ENCODE measurements at places on chromosomes 2 and 18.

DNA sequence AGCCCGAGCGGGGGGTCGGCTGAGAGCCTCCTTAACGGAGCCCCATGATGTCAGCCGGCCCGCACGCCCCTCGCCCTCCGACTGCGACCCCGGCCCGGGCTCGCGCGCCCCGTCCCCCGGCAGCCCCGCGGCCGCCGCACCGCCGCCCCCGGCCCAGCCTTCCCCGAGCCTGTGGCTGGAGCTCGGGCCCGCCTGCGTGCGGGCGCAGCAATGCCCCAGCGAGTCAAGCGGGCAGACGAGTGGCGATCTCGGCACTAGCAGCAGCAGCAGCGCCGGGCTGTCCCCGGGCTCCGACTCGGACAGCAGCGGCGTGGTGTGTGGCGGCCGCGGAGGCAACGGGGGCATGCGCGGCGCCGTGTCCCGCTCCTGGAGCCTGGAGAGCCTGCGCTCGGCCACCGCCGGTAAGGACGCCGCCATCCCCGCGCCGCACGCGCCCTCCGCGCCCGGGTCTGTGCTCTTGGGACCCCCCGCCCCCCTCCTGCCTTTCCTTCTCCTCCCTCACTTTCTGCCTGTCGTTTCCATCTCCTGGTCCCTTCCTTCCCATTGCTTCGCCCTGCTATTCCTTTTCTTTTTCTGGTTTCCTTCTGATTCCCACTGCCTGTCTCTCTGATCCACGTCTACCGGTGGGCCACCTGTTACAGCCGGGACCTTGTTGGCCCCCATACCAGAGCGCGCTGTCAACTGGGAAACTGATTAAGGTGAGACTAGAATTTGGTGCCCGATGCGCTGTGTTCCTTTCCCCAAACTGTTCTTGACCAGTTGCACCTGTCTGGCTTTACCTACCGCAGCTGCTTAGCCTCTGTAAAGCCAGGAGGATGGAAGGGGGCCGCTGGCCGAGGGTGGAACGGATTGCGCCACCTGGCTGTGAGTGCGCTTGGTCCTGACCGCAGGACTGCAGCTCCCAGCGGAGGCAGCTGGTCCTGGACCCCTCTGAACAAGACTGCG is 127.4 kb downstream of the ARHGEF4 start:
- no peak for DNase-seq

DNA sequence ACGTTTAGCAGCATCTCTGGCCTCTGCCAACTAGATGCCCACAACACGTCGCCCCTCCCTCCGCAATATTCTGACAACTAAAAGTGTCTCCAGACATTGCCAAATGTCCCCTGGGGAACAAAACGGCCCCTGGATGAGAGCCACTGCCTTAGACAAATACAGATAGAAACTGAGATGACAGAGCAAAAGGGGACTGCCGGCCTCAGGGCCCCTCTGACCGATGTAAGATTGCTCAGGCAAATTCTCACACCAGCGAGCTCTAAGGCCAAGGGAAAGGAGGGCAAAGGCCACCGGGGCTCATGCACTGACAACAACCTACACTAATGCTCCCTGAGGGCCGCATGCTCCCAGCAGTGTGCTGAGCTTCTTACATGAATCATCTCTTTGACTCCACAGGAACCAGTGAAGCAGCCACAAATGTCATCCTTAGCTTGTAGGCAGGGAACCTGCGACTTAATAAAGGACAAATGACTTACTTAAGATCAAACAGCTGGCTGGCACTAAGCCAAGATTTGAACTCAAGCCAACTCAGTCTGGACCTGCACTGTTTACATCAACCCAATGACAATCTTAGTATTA is 228.5 kb downstream of the TTC32 start:
- DNase-seq: no peak

DNA sequence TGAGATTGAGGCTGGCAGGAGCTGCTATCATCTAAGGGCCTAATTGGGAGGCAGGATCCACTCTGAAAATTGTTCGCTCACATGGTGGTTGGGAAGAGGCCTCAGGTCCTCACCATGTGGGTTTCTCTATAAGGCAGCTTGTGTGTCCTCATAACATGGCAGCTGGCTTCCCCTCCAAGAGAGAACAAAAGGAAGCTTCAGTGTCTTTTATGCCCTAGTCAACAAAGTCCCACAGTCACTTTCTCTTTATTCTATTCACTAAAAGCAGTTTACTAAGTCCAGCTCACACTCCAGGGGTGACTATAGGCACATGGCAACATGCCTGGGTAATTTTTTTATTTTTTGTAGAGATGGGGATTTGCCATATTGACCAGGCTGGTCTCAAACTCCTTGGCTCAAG is 5.8 kb upstream of the ITGAV start:
- DNase-seq: no peak

DNA sequence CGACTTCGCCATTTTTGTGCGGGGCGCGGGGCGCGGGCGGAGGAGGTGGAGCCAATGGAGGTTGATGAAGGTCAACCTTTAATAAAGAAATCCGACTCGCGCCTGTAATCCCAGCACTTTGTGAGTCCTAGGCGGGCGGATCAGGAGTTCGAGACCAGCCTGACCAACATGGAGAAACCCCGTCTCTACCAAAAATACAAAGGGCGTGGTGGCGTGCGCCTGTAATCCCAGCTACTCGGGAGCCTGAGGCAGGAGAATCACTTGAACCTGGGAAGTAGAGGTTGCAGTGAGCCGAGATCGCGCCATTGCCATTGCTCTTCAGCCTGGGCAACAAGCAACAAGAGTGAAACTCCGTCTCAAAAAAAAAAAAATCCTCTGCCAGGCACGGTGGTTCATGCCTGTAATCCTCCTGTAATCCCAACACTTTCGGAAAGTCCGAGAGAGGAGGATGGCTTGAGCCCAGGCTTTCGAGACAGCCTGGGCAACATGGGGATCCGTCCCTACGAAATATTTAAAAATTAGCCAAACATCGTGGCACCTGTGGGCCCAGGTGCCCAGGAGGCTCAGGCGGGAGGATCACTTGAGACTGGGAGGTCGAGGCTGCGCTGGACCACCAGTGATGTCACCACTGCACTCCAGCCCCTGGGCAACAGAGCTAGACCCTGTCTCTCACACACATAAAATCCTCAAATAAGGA is 493 bp upstream of the PREB start:
- DNase-seq: no peak

DNA sequence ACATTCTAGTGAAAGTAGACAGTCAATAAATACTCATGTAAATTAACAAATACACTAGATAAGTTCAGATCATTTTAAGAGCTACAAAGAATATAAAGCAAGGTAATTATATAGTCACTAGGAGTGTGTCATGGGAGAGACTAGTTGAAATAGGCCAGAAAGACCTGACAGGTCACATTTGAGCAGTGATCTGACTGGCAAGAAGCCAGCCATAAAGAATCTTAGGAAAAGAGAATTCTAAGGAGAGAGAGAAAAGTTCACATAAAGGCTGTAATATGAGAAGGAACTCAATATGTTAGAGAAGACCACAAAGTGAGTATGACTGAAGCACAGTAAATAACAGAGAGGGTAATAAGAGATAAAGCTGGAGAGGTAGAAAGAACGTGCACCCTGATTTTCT is 31.2 kb downstream of the VSNL1 start:
- no peak for DNase-seq

- DNase-seq: peak; percentile 19
These were observed 291.2 kb upstream of the DDX18 start for GRCh38 chr2:117523267-117523666.

DNA sequence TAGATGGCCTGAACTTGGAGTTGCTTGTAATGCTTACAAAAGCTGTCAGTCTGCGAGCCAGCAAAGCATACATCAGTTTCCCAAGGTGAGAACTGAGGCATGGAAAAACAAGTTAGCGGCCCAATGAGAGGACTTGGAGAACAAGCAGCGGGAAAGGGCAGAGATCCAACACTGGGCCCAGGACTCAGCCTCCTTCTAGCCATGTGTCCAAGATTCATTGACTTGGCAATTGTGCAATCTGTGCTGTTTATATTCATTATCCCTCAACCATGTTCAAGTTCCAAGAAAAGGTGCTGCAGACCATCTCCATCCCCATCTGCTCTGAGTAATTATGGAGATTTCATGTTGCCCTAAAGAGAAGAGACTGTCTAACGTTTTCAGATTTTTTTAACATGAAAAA is 187.4 kb downstream of the ALK start:
- no peak for DNase-seq

DNA sequence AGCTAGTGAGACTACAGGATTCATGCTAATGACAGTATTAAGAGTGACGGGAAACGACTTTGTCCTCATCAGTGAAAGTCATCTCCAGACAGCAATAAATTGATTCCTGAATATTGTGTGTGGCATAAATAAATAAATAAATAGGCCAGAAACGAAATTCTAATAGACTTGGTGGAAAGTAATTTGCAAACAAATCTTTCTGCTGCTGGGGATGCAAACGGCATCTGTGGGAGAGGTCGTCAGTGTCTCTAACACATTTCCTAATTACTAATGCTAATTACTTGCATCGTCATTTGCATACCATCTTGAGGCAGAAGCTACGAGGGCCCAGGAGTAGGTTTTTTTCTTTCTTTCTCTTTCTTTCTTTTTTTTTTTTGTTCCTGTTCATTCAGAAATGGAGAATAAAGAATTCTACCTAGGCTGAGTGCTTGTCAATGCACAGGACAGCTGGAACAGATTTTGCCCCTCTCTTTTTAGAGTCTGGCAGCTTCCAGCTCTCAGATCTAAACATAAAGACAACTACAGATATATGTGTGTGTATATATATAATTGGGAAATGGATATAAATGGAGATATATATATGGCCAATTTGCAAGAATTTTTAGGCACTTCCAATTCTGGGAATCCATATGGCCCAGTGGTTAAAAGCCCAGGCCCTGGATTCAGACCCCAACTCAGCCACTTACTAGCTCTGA is 75.1 kb downstream of the SPP2 start:
- DNase-seq: no peak

GRCh38 chr2:143529118-143529720 is 400.0 kb downstream of the ARHGAP15 start:
- DNase-seq: no peak

- no peak for DNase-seq
These were observed 614.0 kb downstream of the SLC4A3 start for GRCh38 chr2:220241423-220241822.

GRCh38 chr2:191374366-191374765 is 129.2 kb downstream of the MYO1B start:
- DNase-seq: no peak

DNA sequence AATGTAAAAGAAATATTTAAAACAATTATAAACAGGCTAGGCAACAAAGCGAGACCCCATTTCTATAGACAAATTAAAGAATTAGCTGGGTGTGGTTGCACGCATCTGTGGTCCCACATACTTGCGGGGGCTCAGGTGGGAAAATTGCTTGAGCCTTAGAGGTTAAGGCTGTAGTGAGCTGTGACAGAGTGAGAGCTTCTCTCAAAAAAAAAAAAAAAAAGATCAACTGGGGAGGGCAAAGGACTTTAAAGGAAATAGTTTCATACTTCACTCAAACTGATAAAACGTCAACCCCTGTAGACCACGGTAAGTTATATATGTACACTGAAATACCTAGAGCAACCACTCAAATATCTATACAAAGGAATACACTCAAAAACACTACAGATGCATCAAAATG is 37.5 kb downstream of the MGAT4A start:
- no peak for DNase-seq

- DNase-seq: no peak
These were observed 82.2 kb downstream of the ASAP2 start for GRCh38 chr2:9288681-9289338.

DNA sequence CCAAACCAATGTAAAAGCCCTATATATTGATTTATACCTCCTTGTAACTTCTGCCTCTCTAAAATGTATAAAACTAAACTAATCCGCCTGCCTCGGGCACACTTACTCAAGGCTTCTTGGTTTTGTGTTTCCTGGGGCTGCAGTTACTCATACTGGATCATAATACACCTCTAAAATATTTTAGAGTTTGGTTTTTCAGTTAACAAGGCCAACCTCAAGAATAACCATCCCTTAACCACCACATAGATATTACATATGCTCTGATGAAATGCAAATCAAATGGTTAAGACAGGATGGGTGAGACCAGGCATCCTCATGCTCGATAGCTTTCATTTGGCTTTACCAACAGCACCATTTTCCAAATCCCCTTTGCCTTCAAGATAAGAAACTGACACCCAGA is 46.4 kb downstream of the UXS1 start:
- DNase-seq: no peak

DNA sequence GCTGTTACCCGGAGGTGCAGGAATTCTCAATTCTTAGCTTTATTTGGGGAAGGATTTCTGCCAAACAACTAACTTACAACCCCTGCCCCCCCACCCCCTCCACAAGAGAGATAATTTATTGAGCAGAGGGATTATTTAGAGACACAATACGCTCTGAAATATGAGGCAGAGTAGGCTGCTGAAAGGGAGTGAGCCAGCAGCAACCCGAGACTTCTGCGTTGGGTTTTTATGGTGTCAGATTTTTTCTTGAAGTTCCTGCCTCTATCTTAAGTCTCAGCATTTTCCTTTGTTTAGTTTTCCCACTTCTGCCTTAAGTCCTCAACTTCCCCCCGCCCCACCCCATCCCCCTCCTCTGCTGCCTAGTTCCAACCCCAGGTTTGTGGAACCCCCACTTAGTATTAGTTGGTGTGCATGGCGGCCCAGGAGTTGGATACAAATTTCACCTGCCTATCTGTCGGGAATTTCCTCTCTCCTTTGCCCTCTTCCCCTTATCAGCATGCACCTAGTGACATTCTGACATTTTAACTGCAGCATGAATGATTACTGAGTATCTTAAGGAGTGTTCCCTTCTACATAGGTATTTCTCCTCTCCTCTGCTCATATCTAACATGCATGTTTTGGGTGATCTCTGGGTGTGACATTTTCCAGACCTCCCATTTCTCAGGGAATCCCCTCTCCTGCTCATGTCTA is 1635.9 kb upstream of the LRRTM1 start:
- DNase-seq: no peak

GRCh38 chr2:164023896-164024295 is 288.1 kb upstream of the FIGN start:
- DNase-seq: no peak

DNA sequence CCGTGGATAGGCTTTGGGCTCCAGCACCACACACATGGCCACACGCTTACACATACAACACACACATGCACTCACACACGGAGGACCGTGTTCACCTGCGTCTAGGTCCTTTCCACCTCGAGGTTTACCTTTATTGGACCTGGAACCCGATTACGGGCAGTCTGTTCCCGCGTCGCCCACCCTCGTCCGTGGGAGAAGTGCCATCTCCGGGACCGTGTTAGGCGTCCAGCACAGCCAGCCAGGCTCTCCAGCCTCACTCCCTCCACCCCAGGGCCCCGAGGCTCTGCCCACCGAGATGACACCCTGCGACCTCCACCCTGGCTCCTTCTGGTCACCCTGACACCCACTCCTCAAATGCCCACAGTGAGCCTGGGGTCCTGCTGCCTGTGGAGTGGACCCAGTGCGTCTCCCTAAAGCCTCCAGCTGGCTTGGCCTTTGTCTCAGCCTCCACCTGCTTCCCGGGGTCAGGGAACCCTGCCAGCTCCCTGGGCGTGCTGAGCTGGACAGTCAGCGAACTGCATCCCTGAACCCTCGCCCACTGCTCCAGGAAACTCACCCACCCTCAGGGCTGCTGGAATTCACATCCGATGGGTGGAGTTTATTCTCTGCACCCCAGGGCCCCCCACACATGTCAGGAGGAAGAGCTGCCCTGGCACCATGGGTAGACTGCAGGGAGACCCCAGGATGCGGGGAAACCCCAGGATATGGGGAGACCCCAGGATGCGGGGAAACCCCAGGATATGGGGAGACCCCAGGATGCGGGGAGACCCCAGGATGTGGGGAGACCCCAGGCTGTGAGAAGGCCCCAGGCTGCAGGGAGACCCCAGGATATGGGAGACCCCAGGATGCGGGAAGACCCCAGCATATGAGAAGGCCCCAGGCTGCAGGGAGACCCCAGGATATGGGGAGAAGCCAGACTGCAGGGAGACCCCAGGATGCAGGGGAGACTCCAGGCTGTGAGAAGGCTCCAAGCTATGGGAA is 33.0 kb downstream of the ADI1 start:
- no peak for DNase-seq
